ENCODE measurements at places on chromosomes 16 and 17.

GRCh38 chr17:8223356-8224126 is 13.2 kb upstream of the AURKB start:
- DNase-seq: peak; percentile 31

- no peak for DNase-seq
These were observed 43.1 kb downstream of the IRF8 start for GRCh38 chr16:85941863-85942644.

GRCh38 chr16:73113336-73113735 is 65.4 kb upstream of the ZFHX3 start:
- DNase-seq: no peak

DNA sequence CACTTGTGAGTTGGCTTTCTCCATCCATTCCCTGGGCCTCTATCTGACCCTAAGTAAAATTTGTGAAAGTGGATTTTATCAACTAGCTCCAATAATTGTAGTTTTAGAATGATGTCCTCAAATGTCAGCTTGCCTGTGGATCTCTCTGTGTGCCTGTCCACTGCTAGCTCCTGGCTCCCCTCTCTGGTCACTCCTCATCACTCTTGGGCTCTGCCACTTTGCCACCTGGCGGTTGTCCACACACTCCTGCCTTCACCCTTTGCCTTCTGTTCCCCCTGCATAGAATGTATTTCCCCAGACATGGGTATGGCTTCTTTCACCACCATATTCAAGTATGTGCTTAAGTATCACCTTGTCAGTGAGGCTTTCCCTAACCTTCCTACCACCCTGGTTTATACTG is 19.8 kb downstream of the ANKFN1 start:
- no peak for DNase-seq

DNA sequence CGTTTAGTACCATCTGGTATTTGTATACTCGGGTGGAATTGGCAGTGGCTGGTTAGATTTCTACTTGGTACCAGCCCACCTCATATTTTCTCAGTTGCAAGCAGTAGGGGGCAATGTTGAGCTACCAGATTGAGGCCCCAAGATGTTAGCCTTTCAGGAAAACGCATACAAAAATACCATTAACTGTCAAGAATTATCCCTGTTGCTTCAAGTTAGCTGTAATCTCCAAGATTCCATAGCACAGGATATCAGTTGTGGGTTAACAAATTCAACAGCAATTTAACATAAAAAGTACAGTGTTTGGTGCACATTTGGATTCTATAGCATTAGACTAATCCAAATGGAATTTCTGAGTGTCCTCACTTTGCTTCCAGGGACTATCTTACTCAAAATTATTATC is 188.2 kb downstream of the FTO start:
- DNase-seq: peak; percentile 12

DNA sequence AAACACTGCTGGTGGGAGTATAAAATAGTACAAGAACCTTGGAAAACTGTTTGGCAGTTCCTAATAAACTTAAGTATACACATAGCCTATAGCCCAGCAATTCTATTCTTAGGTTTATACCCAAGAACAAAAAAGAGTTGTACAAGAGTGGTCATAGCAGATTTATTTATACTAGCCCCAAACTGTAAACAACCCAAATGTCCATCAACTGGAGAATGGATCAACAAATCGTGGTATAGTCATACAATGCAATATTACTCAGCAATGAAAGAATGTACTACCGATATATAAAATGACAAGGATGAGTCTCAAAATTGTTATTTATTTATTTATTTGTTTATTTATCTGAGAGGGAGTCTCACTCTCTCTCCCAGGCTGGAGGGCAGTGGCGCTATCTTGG is 23.1 kb downstream of the GNGT2 start:
- DNase-seq: no peak

DNA sequence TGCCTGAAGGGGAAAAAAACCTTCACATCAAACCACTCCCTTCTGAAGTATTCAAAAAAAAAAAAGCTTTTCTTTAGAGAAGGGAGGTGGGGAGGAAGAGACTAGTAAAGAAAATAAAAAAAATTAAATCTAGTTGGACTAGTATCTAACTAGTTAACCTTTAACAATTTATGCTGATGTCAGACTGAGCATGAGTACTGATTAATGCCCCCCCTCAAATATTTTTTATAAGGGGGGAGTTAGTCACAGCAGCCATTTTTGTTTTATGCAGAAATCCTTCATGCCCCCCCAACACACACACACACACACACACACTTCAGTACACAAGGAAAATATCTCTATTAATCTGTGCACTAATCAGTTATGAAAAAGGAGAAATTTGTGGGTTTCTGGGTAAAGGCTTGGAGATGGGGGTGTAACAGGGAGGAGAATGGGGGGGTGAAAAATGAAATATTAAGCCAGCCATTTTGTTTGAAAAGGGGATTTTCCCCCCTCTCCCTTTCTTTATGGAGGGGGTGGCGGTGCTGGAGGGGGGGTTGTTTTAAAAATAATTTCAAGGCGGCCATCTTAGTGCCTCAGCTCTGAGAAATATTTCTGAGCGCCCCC is 4.7 kb upstream of the CHD3 start:
- DNase-seq: no peak

DNA sequence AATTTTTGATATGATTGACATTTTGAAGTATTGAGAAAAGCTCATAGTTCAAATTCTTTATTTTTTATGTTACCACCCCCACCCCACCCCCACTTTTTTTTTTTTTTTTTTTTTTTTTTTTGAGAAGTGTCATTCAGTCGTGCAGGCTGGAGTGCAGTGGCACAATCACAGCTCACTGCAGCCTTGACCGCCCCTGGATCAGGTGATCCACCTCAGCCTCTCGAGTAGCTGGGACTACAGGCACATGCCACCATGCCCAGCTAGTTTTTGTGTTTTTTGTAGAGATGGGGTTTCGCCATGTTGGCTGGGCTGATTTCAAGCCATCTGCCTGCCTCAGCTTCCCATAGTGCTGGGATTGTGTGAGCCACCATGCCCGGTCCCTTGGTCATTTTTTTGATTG is 7.4 kb downstream of the TAF15 start:
- DNase-seq: no peak

DNA sequence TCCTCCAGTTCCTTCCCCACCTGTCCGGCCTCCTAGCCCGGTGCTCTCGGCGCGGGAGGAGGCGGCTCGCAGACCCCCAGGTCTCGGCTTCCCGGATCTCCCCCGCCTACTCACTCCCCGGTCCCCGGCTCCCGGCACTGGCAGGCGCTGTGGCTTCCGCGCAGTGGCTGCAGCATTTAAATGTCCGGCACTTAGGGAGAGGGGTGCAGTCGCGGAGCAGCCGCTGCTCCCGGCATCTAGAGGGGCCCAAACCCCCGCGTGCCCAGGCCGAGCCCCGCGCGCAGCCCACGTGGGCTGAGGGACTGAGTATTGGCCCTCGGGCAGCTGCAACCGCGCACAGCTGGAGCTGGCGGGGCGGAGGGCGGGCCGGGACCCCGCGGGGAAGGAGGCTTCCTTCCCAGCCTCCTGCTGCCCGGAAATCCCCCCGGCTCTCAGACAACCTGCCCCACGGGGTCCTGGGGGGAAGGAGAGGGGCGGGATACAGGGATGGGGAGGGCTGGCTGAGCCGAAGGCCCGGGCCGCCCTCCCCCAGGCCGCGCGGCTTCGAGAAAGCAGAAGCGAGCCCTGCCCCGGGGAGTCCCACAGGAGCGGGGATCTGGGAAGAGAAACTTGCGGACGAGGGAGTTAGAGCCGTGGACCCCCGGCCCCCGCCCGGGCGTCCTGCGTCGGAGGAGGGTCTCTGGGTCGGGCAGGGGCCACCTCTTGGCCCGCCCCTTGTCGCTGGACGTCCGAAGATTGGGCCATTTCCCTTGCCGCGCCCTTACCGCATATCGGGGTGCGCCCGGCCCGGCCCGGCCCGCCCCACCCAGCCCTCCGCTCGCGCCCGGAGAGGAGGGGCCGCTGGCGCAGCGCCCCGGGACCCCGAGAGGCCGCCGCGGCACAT is at the start of gene MMP25:
MMP25 (plus strand) TSS at position 804 of the 883 bp plus-strand sequence. CDS start 357 bp downstream, outside the sequence.
- DNase-seq: no peak

DNA sequence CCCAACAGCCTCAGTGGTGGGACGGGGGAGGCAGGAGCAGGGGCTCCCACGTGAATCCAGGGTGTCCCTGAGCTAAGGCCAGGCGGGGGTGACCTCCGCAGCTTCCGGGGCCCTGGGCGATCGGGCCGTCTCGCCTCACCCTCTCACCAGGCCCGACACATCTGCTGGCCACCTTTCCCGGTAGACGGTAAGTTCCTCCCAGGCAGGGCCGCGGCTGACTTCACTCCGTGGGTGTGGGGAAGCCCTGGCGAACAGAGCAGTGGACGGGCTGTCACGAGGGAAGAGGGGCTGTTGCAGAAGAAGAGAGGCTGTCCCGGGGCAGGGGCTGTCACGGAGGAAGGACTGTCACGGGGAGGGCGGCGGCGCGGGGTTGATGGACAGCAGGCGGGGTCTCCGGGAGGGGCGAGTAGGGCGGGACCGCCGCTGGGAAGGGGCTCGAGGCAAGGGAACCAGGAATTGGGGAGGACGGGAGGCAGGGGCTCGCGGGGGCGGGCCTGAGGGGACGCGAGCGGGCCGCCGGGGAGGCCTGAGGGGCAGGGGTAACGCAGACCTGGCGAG is 498 bp downstream of the PKMYT1 start:
- no peak for DNase-seq

GRCh38 chr16:65728652-65729051 is 606.8 kb upstream of the CDH11 start:
- no peak for DNase-seq

DNA sequence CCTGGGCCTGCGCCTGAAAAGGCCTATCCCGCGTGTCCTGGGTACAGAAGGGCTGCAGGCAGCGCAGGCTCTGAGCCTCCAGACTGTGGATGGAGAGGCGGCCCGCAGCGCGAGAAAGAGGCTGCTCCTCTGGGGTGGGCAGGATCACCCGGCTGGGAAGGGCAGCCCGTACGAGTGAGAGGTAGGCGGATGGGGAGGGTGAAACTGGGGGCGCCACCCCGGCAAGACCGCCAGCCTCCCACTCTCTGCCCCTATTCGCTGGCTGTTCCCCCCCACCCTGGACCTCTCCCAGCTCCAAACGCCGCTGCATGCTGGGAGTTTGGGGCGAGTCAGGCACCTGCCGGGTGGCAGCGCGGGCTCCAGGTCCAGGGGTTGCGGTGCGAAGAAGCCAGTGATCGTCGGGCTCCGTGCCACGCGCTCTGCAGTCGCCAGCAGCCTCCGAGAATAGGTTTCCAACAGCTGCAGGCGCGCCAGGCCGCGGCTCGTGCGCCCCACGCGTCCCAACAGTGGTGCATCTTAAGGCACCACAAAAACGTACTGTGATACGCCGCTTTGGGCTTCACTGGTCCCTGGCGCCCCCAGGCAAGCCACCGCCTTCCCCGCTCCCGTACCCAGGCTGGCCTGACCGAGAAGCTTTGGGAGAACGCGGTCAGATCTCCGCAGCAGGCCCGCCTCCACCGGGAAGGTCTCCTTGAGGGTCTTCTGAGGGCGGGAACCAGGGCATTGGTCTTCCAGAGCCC is 1.1 kb downstream of the NOXO1 start:
- DNase-seq: no peak

GRCh38 chr17:181245-182049 is at the start of gene DOC2B:
TSS of gene DOC2B (minus strand) at chr17:181650. CDS start at chr17:181479, 171 bp downstream.
- no peak for DNase-seq

DNA sequence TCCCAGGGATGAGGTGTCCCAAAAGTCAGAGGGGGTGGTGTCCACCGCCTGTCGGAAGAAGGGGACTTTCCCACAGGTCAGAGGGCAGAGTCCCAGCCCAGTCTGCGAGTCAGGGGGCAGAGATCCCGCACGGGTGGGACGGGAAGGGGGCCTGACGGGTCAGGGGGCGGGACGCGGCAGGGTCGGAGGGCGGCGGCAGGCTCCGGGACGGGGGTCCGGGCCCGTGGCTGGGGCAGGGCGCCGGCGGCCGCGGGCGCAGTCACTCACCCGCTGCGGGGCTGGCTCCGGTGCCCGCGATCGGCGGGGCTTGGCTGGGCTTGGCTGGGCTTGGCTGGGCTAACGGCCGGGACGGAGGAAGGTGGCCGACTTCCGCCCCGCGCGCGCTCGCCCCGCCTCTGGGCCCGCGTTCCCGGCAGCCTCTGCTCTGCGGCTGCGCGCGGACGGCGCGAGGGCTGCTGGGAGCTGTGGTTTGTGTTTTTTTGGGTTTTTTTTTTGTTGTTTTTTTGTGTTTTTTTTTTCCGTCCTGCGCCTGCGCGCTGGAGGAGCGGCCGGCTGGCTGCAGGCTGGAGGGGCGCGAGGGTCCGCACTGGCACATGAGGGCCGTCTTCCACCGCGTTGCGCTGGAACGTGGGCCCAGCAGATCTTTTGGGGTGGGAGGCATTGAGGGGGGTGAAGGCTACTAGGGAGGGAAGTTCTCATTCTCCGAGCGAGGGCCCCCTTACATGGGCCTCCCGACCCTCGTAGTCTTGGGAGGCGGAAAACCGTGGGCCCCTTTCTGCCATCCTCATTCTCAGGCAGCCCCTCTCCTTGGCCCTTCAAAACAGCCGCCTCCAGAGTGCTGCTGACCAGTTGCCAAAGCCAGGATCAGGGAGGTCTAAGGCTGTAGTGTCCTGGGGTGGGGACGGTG is at the start of gene CANT1:
CANT1 (minus strand) TSS at position 368 of the 907 bp plus-strand sequence. CDS start 12,142 bp downstream, outside the sequence.
- peak; percentile 75 for DNase-seq

GRCh38 chr17:9513266-9513665 is 62.4 kb downstream of the STX8 start:
- DNase-seq: no peak

GRCh38 chr16:58433569-58433951 is 41.3 kb downstream of the GINS3 start:
- DNase-seq: no peak

DNA sequence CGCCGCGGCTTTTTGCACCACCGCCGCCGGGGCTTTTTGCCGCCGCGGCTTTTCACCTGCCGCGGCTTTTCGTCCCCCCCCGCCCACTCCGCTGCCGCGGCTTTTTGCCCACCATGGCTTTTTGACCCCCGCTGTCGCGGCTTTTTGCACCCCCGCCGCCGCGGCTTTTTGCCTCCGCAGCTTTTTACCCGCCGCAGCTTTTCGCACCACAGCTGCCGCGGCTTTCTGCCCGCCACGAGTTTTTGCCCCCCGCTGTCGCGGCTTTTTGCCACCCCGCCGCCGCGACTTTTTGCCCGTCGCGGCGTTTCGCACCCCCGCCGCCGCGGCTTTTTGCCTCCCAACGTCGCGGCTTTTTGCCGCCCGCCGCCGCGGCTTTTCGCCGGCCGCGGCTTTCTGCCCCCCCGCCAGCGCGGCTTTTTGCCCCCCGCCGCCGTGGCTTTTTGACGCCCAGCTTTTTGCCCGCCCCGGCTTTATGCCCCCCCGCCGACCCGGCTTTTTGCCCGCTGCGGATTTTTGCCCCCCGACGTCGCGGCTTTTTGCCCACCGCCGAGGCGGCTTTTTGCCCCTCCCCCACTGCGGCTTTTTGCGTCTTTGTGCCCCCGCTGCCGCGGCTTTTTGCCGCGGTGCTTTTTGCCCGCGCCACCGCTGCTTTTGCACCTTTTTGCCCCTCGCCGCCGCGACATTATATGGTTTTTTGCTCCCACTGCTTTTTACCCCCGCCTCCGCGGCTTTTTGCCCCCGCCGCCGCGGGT is 1343.6 kb downstream of the TP53TG3F start:
- DNase-seq: no peak

DNA sequence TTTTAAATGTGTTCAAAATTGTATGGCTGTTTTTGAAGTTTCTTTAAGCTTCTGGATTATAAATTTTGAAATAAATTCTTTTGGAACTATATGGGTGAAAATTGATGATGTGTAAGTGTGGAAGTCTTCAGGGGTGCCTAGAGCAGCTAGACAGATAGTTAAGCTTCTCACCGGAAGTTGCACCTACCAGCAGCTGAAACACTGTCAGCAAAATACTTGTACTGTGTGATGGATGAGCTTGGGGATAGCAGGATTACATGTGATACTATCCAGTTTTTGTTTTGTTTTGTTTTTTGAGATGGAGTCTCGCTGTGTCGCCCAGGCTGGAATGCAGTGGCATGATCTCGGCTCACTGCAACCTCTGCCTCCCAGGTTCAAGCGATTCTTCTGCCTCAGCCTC is 19.7 kb downstream of the RBL2 start:
- DNase-seq: no peak

GRCh38 chr17:80109066-80109660 is 7.8 kb downstream of the GAA start:
- DNase-seq: no peak

All from T-helper 9 cell (primary cell).